Stimulated activated CD8-positive, alpha-beta memory T cell treated with anti-CD3 and anti-CD28 coated beads, Interleukin-2, amount 100 ng/mL, for 1 hour (primary cell): ENCODE measurements at places on chromosomes 3 and 15.

GRCh38 chr3:71485896-71486295 lies 97.6 kb downstream of the FOXP1 start:
- DNase-seq, result no peak

DNA sequence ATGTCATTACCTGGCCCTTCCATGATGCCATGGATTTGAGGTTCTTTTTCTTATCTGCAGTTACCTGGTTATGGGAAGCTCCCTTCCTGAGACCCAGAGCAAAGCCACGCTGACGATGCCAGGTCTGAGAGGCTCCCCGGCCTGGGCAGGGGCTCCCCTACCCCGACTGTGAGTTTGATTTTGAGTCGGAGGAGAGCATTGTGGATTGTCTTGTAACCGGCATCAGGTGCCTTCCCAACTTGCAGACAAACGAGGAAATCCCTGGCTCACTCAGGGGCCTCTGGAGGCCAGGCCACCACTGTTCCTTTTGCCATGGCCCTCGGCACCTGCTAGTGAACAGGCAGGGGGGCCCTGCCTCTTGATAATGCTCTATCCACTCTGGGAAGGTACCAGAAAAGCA lies 151.4 kb downstream of the ATP10A start:
- no peak for DNase-seq

- DNase-seq, result no peak
Measured at GRCh38 chr3:62712746-62713145, 162.5 kb downstream of the CADPS start.

DNA sequence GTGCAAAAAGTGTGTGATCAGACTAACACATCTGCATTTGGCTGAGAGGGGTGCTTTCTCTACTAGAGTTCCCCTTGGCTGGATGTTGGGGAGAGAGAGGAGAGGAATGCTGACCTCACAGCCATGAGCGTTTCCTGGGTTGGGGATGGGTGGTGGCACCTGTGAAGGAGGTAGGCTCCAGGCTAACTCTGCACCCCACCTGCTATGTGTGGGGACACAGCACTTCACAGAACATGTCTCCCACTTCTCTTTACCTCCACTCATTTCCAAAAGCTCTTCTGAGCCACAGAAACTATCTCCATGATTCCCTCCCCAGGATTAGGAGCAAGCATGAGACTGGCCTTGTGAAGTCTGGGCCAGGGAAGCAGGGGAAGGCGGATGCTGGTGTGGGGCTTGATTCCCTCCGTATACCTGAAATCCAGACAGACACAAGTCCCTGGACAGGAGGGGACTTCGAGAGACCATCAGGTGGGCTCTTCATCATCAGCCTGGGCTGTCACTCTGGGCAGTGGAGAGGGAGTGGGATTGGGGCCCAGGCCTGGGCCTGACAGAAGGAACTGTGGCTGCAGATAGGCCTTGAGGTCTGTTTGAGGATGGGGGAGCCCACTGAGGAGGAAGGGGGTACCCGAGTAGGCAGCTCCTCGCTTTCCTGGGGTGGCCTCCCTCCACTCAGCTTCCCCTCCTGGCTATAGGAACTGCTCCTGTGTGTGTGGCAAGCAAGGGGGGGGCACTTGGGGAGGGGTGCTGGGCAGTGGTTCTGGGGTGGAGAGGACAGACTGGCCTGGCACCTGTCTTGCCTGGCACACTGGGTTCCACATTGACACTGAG lies 40.7 kb downstream of the FEM1B start:
- DNase-seq, result no peak

GRCh38 chr15:56930669-56931313 lies 12.3 kb downstream of the TCF12 start:
- no peak for DNase-seq

GRCh38 chr3:191263365-191263764 lies 64.3 kb downstream of the OSTN start:
- no peak for DNase-seq

- no peak for DNase-seq
Measured at GRCh38 chr15:60572541-60573421, 93.8 kb upstream of the ICE2 start.

- no peak for DNase-seq
Measured at GRCh38 chr3:151085889-151086483, 522 bp downstream of the MED12L start.

DNA sequence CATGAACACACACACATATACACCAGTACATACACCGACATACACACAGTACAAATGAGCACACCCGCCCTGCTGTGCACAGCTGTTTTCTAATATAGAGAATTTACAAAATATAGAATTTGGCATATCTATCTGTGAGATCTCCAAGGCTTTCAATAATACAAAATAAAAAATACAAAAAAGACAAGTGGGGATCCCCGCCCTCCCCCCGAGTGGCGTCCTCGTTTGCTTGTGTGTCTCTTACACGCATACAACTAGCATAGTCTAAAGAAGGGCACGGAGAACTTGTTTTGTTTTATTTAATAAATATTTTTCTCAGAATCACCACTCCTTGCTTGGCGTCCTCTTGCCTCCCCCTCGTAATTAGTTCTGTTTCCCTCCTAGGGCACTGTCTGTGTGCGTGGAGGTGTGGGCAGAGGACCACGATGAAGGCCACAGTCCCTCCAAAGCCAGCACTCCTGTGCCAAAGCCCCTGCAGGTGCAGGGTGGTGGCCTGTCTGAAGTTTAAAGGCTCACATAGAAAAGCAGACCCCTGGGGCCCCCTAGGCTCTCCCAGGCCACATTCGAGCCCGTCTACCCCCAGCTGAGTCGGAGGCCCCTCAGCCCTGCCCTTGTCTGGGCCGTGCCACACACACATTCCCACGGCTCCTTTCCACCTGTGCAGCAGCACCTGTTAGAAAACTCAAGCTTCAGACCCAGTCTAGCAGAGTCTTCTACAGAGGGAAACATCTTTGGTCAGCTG lies 82.1 kb downstream of the SEC22A start:
- DNase-seq, result no peak

- peak; percentile 29 for DNase-seq
Measured at GRCh38 chr3:45950686-45951600, 7.7 kb downstream of the CXCR6 start.

DNA sequence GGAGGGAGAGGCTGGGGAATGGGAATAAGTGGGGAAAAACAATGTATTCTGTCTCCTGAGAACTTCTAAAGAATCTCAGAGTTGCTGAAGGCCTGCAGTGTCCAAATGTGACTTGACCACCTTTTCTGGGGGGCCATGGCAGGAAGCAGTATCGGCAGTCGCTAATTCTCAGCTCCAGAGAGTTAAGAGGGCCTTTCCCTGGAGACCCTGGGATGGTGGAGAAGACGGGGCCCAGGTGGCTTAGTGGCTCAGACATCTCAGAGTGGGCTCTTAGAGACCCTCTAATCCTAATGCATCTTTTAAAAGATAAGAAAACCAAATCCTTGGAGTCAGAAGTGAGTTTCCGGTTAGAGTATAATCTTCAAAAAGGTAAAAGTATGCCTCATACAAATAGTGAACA lies 15.1 kb downstream of the RTP4 start:
- DNase-seq, result no peak
